ENCODE measurements at places on chromosomes 6 and 20. TPM values are rescaled to one million over a fixed set of nuclear protein-coding genes. Genes with fewer than 3 reads are reported as not detected.

Gene ADAM33
- total RNA-seq, result 24.6 TPM

Gene ARFGEF3
- total RNA-seq, result 8.1 TPM

Gene SEL1L2
- total RNA-seq, result not detected

Gene TMEM30A
- total RNA-seq, result 99.8 TPM

Gene HINT3
- 33.9 TPM for total RNA-seq

Gene COL9A1
- 9.9 TPM for total RNA-seq

Gene TMEM181
- 16.8 TPM for total RNA-seq

Gene MED23
- 45.0 TPM for total RNA-seq

Gene GPSM3
- 7.8 TPM for total RNA-seq

Gene CBLN4
- total RNA-seq, result 3.2 TPM

Gene PROKR2
- total RNA-seq, result not detected

Gene PSMB8
- total RNA-seq, result 23.8 TPM

Gene HCRTR2
- total RNA-seq, result 0.76 TPM

Gene GRIK2
- total RNA-seq, result 13.6 TPM

Gene PRSS35
- total RNA-seq, result 21.8 TPM

Gene DLK2
- 1.3 TPM for total RNA-seq

Gene SLC44A4
- 28.4 TPM for total RNA-seq
